ENCODE measurements at places on chromosomes 7 and 10. TPM values are rescaled to one million over a fixed set of nuclear protein-coding genes. Genes with fewer than 3 reads are reported as not detected.

GRCh38 chr10:63466144-63466935 lies 563 bp upstream of the JMJD1C start:
- DNase-seq, result peak; percentile 62

DNA sequence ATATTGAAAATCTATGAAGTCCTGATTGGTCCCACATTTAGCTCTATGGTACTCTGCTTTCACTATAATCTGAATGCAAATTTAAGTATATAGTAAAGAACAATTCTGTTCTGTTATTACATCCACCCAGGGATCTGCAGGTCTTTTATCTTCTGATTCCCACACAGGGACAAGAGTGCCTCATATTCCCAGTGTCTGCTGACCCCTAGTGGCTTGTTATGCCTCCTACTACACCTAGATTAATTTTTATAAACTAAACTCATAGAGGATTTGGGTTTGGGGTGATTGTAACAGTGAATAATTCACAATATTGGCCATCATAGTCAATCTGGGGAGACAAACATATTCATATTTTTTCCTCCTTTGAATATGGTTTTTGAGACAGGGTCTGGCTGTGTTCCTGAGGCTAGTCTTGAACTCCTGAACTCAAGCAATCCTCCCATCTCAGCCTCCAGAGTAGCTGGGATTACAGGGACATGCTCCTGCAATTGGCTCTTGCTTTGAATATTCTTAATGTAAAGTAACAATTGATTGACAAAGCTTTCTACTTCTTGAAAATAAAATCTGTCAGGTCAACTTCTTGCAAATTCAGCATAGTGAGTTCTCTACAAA lies 282.1 kb downstream of the KCND2 start:
- peak; percentile 39 for DNase-seq

DNA sequence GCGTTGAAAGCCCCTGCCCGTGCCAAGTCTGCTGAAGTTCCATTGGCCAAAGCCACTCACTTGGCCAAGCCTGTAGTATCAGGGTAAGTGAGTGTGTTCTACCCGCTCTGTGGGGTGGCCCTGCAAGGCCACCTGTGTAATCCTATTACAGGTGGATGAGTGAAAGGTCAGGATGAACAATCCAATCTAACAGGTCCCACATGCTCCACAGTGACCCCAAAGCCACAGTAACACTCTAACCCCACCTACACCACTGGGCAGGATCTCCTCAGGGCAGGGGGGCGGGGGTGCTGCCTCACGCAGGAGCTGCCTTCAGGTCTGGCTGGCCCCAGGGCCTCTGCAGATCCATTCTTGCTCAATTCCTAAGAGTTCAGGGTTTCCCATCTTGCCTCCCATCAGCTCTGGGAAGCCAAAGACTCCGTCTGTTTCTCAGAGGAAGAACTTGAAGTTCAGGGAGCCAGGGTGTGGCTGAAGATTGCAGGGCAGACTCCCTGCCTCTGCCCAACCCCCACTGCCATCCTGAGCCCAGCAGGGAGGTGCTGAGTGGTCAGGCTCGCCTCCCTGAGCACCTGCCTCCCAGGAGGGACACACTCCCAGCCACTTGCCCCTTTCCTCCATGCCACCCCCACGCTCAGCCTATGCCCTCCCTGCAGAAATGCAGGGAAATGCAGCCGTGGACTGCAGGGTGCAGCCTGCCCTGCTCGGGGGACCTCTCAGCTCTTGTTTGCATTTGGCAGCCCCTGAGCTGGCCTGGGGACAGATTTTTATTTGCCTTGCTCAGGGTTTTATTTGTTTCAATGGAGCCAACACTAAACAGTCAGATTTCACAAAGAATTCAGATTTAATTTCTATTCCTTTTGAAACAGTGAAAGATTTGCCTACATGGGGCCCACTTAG lies 9.8 kb upstream of the COMTD1 start:
- no peak for DNase-seq

GRCh38 chr7:150453181-150453580 lies 2.8 kb downstream of the GIMAP8 start:
- DNase-seq, result no peak

The MYO1G gene
- 0.55 TPM for total RNA-seq

DNA sequence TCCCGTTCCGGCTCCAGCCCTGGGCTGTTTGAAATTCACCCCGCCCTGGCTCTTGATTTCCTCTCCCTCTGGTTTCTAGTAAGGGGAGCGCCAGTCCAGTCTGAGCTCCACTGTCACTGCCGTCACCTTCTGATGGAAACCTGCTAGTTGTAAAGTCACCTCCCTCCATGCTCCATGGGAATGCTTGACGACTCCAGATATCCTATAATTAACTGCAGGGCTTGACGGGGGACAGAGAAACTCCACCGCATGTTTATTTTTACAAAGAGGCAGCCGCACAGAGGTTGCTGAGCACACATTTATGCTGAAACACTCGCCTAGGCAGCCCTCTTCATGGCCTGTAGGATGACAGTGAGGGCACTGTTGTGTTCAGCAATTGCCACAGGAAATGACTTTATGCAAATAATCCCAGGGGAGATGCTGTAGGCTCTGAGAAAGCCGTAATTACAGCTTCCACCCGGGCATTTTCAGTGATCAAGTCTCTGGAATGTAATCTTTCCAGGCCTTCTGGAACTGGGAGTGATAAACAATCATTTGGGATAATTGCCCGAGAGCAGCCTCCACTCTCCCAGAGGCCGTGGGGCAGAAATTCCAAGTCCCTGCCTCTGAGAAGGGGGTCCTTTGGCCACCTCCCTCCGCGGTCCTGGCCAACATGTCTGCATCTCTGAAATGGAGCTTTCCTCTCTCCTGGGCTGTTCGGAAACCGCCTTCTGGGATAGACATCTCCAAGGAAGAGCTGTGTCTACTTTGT lies 300.5 kb downstream of the KLF6 start:
- DNase-seq, result no peak

DNA sequence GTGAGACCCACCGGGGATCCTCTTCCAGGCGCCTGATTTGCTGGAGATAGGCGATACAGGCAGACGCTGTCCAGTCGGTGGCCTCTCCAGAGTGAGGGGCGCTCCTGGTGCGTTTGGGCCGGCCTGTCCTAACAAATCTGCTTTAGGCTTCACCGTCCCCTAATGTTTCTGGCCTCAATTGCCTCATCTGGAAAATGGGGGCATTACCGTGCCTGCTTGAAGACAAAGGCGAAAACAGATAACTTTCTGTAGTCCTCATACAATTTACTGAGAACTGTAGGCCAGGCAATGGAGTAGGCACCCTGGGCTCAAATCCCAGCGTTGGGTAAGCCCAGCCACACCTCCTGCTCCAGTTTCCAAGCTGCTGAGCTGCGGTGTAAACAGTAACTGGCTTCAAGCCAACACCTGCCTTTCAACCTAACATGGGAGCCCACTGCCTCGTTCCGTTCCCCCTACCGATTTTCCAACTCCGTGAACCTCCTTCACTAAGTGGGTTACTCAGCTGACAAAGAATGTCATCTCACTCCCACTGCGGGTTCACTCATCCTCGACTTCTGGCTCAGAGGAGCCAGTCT lies 589 bp upstream of the ZFAND4 start:
- DNase-seq, result no peak

DNA sequence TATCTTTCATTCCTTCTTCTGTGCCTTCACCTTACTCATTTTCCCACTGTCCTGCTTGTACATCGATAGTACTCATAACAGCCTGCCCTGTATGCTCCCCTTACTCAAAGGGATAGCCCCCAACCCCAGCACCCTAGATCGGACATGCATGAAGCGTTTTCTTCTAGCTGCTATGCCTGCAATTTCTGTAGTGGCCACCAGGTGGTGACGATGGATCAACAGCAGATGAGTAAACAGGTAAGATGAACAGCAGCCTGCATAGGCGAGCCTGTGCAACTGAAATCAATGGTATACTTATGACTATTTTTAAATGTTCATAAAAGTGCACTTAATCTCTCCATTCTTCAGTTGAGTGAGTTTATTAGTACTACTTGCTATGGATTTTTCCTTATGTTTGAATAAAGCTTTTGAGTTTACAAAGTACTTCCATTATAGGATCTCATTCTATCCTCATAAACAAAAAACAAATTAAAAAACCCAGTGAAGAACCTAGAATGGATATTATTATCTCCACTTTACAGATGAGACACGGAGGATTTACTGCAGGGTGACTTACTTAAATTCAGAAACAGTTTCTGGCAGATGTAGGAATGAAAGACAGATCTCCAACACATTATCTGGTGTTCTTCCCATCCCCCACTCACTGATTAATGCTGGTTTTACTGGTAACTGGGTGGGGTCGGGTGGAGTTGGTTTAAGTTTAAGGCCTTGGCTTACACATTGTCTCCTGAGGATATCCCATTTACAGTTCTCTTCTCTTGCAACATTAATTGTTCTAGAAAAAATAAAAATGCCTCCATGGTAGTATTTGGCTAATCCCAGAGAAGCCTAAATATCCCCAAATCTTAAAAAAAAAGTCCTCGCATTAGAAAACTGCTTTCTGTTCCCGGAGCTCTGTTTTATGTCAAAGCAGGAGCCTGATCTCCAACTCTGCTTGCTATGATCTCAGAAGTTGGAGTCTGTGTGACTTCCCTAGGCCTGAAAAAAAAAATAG lies 222.1 kb downstream of the GLI3 start:
- peak; percentile 76 for DNase-seq
